ENCODE measurements at places on chromosomes 1 and 21.

GRCh38 chr21:45407629-45408247, 2.8 kb downstream of the COL18A1 start:
- DNase-seq = no peak

GRCh38 chr1:30226648-30227047, 496.7 kb downstream of the MATN1 start:
- no peak for DNase-seq

DNA sequence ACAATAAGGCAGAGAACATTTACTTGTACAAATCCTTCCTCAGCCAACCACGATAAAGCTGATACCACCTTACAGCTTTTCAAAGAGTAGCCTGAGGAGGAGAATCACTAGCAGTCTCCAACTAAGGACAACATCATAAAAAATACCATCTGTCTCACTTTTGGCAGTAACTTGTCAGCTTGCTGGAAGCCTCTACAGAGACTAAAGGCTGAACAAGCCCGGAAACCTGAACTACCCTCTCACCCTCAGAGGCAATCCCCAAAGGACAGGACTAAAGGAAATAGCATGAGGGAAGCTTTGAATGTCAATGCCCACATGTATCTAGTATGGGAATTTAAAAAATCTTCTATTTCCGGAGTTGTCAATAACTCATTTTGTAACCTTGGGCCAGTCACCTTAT, 10.6 kb downstream of the SRSF4 start:
- DNase-seq = no peak

GRCh38 chr1:94854458-94855306, 34.5 kb downstream of the SLC44A3 start:
- DNase-seq = peak; percentile 71

GRCh38 chr1:7785108-7785507, 1.0 kb downstream of the PER3 start:
- DNase-seq = no peak

GRCh38 chr1:88333086-88333695, 350.9 kb upstream of the PKN2 start:
- no peak for DNase-seq

DNA sequence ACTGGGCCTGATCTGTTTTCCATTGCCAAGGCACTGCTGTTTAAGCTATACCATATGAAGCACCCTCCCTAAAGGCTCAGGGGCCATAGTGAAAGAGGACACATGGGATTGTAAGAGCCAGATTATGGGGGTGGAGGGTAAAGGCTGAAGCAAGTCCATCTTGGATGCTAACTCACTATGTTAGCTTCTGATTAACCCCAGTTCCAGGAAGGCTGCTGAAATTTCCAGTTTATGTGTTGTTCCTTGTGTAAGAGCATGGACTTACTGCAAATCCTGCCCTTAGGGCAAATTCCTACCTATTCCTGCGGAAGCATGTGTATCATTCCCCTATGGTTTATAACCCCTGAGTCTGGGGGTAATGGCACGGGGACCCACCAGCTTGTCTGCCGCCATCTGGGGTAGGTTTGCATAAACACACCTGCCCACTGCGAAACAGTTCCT, 91.8 kb upstream of the SERBP1 start:
- no peak for DNase-seq

- peak; percentile 60 for DNase-seq
Observed at GRCh38 chr1:228691926-228692325, 43.4 kb upstream of the RHOU start.

- no peak for DNase-seq
Observed at GRCh38 chr1:216081445-216081844, 341.8 kb downstream of the USH2A start.

DNA sequence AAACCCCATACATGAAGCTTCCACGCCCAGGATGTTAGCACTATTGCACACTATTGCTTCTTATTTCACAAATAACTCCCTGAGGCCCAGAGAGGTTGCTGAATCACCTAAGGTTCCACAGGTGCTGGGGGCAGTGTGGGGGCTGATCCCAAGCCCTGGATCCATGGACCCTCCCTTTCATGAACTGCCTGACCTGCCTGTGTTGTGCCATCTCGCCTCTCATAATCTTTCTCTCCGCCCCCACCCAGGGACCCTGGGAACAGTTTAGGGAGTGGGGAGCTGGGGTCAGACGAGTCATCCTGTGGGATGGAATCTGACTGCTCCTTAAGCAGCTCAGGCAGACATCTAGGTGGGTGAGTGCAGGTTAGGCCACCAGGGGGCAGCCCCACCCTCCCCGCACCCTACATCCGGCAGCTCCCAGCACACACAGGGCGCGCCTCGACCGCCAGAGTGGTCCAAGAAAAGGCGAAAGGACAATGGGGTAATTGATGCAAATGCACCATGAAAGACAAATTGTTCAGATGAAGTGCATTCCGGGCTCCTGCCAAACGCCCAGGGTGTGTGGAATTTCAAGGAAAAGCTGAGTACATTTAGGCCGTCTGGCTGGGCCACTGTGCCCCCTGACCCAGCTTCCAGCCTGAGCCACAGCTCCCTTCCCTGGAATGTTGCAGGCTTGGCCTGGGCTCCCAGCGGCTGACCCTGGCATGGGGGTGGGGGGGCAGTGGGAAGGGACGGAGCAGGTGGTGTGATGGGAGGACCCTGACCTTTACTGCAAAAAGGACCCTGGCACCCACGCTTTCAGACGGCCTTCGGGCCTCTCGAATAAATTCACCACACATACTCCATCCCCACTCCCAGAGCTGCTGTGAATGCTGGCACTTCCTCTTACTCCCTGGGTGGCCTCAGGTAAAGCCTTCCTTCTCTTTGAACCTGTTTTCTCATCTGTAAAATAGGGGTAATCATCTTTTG, 20.8 kb downstream of the PHLDA3 start:
- peak; percentile 39 for DNase-seq

DNA sequence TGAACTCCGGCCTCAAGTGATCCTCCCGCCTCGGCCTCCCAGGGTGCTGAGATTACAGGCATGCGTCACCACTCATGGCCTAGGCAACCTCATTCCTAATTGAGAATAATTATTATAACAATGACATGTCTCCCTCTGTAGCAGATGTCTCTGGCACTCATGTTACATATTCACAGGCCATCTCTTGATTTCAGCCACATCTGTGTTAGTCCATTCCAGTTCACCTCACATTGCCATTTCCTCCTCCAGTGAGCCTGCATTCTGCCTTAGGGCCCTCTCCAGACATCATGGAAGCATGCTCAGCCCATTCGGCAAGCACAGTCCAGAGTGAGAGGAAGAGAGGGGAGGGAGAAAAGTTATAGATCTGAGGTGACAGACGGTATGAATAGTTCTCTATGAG, 32.5 kb downstream of the CDKN2C start:
- no peak for DNase-seq

DNA sequence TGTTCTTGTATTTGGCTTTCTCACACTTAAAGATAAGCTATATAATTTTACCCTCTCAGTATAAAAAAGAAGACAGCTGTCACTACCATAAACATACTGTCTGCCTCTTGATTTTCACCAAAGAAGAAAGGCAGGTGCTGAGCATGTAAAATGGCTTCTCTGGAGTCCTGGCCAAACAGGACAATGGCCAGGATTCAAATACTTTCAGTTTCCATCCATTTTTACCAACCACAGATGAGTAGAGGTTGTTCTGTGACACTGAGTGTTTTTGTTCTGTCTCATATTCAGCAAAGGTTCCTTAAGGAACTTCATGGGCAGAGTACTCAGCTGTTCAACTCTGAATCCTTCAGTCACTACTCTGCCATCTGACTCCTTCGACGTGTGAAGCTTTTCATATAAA, 29.4 kb upstream of the RAB3GAP2 start:
- DNase-seq = no peak

GRCh38 chr21:45893740-45894449, 87.7 kb upstream of the COL6A1 start:
- DNase-seq = no peak

- DNase-seq = no peak
Observed at GRCh38 chr21:44006017-44006619, 6.0 kb upstream of the TRAPPC10 start.

DNA sequence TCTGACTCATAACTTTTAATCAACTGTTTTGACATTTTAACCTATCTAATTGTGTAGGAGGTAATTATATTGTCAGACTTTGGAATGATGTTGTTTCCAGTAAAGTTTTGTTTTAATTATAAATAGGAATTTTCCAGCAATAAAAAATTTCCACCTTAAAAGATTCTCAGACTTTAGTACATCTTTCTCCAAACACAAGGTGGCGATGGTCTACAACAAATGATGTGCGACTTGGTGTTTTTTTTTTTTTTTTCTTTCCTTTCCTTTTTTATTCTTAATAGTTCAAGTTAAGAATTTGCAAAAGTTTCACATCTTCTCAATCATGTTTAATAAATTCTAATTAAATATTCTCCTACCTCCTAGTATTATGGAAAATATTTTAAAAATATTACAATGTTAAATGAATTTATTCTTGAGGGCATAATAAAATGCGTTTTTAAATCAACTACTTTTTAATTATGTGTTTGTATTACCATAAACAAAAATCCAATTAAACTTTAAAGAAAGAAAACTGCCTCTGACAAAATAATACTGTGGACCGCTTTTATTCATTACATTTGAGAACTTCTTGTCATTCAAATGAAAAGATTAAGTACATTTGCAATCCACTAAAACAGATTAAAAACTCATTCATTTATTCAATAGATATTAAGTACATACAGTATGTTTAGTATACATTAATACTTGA, 4.4 kb upstream of the ADAMTS1 start:
- no peak for DNase-seq

DNA sequence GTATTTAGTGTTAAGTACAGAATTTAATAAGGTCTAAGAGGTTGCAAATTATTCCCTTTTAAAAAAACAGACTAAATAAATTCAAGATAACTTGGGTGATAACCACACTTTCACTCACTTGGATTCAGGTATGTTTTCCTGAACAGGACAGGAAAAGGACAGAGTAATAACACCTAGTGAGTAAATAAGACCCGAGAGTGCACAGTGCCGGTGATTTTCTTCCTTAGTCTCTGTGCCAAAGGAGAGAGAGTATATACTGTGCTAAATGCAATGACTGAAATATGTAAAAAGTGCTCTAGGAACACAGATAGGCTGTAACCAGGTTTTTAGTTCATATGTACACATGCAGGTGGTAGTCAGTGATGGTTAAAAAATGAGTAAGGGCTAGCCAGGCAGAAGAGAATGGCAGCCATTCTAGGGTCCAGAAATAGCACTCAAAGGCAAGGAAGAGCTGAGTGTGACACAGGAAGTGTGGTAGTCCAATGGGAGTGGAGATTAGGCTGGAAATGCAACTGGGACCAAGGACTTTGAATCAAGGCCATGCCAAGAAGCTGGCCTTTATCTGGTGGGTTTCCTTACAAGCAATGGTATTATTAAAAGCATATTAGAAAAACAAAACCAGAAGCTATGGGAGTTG, 58.1 kb downstream of the NRIP1 start:
- no peak for DNase-seq

DNA sequence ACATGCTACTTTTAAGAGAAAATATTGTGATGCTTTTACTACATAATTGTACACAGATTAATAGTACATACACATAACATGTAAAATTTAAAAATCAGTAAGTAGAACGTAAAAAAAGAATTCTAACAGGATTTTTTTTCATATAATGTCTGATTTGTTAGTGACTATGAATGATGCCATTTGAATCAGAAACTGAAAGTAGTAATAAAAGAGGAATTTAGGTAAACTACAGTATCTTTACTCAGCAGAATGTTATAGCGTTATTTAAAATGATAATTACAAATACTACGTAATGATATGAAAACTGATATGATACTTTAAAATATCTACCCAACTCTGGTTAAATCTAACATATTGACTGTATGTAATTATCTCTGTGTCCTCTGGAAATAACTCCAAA, 116.1 kb downstream of the DENND1B start:
- DNase-seq = no peak

- no peak for DNase-seq
Observed at GRCh38 chr1:22670352-22670975, 17.4 kb downstream of the C1QB start.

GRCh38 chr1:193519922-193520321, 333.5 kb upstream of the B3GALT2 start:
- DNase-seq = no peak

GRCh38 chr1:232501854-232502253, 128.1 kb downstream of the SIPA1L2 start:
- DNase-seq = no peak

GRCh38 chr1:230867101-230867902, 1.0 kb downstream of the C1orf198 start:
- DNase-seq = no peak

GRCh38 chr1:175472464-175472863, 270.9 kb downstream of the TNR start:
- no peak for DNase-seq

DNA sequence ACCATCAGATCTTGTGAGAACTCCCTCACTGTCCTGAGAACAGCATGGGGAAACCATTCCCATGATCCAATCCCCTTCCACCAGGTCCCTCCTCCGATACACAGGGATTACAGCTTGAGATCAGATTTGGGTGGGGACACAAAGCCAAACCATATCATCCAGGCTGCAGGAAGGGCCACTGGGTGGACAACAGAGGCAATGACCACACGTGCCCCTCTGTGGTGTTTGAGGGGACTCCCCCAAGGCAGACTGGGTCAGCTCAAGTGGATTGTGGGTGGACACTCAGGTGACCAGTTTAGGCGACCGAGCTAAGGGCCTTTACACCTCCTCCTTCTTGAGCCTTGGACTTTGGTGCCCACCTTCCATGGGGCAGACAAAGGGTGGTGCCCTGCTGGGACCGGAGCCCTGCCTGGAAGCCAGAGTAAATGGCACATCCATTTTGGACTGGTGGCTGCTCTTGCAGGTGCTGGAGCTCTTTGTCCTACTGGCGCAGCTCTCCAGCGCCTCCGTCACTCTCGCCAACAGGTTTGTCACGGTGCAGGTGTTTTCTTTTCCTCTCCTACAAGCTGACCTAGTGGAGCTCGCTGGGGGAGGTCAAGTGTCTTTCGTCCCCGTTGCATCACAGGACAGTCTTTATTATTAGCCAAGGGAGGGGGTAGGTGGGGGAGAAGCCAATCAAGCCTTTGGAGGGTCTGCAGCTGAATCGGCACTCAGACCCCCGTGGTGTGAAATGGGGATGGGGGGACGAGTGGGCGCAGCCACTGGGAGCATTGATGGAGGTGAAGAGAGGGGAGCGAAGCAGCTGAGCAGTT, 37.6 kb downstream of the CRYAA start:
- DNase-seq = no peak

DNA sequence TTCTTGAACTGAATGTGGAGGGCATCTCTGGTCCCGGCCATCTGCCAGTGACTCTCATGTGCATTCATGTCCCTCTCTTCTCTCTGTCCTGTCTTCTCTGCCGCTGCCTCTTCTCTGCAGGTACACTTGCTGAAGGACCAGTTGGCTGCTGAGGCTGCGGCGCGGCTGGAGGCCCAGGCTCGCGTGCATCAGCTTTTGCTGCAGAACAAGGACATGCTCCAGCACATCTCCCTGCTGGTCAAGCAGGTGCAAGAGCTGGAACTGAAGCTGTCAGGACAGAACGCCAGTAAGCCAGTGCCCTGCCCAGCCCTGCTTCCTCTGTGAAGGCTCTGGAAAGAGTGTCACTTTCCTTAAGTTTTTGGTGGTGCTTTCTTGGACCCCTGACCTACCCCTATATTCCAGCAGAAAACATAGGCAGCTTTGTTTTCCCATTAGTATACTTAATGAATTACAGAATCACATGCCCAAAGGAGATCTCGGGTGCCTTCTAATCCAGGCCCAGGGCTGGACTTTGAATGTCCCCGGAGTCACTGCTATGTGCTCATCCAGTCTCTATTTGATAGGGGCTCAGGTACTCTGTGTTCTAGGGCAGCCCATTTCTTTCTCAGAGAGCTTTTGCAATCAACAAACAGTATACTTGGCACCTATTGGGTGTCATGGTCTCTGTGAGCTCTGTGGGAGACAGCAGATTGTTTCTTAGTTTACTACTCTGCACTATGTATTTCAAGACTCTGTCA, 11.2 kb downstream of the SPATA46 start:
- DNase-seq = no peak

All from DMS153 (cell line).